Breast epithelium (tissue), 4 donors: ENCODE measurements at places on chromosomes 2 and 18.
A peak's percentile ranks its signal among the peaks of the same experiment; 100 is the strongest.

DNA sequence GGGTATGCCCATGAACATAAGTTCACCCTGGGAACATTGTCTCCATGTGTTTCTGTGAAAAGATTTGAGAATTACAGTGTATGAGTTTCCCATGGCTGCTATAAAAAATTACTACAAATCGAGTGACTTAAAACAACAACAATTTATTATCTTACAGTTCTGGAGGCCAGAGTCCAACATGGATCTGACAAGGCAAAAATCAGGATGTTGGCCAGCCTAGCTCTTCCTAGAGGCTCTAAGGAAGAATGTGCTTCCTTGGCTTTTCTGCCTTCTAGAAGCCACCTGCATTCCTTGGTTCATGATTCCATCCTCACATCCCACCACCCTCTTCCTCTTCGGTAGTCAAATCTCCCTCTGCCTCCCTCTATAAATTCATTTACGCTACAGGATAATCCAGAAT, 38.6 kb downstream of the FAM124B start:
- no peak for DNase-seq

- DNase-seq: no peak
Measured at GRCh38 chr2:6951046-6951445, 33.8 kb downstream of the RNF144A start.

DNA sequence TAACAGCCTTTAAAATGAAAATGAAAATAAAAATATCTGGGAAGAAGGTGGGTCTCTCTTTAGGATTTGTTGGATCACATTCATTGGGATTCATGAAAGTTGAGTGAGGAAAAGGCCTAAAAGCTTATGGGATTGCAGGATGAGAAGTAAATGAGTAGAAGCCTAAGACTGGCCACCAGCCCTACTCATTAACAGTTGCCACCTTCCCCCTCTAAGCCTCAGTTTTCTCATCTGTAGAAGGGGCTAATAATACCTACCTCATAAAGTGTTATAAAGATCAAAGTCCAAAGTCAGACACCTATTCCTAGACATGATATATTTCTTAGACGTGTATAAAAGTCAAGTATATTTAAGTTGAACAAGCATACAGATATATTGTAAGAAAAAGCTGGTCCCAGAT, 23.8 kb downstream of the RDH14 start:
- no peak for DNase-seq

GRCh38 chr2:20611077-20611843, 39.6 kb downstream of the HS1BP3 start:
- DNase-seq: peak; percentile 77

DNA sequence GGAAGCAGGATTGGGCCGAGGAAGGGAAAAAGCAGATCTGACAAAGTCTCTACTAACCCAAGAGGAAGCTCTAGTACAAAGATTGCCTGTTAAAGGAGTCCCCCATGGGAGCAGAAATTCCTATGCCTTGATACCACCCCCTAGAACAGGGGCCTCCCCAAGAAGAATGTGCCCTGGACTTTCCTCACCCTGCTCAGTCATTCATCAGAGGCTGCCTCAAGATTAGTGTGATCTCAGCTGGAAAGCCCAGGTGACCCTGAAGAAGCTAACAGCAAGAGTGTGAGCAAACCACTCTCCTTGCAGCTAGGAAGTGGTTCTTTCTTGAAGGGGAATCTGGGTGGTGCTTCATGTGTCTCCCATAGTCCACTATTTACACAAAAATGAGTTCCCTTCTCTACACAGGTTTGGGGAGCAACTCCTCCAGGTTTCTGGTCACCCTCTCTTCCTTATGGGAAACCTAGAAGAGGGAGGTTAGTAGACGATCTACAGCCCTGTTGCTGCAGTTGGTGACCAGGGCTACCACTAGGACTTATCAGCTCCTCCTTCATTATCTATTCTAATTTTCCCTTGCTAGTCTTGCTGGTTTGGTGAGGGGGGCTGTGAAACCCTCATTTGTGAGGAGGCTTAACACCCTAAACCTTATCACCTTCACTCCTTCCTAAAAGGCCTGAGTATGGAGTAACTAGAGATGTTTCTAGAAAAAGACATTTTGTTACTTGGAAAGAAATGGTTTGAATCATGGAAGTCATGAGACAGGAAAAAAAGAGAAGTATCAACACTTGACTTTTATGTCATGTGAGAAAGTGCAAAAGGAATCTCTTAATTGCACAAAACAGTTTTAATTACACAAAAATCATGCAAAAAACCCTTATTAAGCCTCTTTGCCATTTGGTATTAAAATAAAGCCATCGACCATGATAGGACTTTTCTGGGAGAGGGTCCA, 2.9 kb upstream of the WDR7 start:
- DNase-seq: no peak

- DNase-seq: no peak
Measured at GRCh38 chr2:2698182-2699120, 367.4 kb upstream of the MYT1L start.

DNA sequence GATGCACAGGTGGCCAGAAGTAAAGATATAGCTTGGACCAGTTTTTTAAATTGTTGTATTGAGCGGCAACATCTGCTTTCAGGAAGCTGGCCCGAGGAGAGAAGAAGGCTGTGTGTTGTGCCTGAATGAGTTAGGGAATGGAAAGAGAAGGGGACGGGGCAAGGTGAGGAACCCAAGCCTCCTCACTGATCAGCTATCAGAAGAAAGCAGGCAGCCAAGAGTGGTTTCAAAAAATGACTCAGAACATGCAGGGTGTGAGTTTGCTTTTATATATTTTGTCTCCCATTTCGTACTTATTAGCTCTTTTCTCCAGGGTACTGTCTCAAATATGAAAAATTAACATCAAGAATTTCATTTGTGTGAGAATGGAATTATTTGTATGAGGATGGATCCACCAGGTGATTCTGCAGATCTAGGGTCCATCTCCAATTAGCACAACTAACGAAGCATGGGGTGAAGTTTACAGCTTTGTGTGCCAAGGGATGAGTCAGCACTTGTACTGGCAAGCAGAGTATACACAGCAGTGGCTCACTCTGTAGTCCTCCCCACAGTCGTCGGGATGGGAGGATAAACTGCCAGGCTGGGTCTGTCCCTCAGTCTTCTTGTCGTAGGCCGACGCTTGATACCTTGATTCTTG, 175.7 kb downstream of the PIEZO2 start:
- DNase-seq: no peak

- DNase-seq: no peak
Measured at GRCh38 chr2:119011162-119011909, 69.3 kb downstream of the MARCO start.

DNA sequence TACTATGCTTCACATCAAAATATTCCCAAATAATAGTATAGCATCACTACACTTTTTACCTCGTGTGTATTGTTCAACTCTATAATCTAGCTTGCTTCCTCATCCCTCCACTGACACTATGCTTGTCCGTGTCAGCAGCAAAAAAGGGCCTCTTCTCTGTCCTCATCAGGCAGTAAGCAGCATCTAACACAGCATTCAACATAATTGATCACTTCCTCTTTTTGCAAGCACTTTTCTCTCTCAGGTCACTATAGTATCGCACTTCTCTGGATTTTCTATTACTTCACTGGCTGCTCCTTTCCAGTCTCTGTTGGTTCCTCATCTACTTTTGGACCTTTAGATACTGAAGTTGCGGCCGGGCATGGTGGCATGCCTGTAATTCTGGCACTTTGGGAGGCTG, 64.9 kb upstream of the ZSWIM2 start:
- no peak for DNase-seq

- no peak for DNase-seq
Measured at GRCh38 chr2:144983107-144983506, 463.2 kb upstream of the ZEB2 start.

- no peak for DNase-seq
Measured at GRCh38 chr2:47487498-47487875, 84.5 kb downstream of the MSH2 start.

DNA sequence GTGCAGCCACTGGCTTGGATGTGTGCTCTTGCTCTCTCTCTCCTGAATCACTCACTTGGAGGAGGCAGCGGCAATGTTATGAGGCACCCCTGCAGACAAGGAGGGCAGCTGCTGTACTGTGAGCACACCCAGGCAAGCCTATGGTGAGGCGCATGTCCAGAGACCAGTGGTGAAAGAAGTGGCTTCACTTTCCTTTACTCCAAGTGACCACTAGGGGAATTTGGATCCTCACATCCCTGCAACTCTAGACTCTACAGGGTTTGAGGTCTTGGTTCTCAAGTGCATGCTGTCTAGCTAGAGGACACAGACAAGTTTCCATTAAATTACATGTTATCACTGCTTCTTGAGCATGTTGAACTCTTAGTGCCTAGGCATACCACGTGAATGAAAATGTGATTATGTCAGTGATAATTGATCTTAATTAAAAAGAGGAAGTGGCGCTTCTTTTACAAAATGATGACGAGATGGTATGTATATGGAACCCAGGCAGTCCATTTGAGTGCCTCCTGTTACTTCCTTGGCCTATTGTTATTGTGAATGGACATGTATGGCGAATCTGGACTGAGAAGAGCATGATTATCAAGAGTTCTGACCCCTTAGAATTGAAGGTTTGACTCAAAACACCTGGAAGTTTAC, 181.0 kb upstream of the CDH2 start:
- no peak for DNase-seq

DNA sequence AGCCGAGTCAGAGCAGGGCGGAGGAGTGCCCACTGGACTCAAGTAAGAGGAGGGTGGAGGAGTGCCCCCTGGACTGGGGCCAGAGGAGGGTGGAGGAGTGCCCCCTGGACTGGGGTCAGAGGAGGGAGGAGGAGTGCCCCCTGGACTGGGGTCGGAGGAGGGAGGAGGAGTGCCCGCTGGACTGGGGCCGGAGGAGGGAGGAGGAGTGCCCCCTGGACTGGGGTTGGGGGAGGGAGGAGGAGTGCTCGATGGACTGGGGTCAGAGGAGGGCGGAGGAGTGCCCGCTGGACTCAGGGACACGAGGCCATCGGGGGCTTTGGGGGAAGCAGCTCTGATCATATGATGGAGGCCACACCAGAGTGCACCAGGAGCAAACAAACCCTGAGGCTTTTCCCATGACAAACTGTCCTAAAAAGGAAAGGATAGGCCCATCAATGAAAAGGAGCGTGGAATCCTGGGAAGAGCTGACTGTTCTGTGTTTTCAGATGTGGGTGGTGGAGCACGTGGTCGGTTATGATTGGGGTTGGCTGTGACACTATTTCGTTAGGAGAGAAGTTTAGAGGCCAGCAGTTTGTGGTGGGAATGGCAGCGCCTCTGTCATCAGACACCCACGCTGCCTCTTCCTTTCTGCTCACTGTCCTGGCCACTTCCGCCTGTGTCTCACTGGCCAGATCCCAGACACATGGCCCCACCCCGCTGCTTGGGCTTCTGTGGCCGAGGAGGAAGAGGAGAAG, 24.5 kb upstream of the HPCAL1 start:
- no peak for DNase-seq

- no peak for DNase-seq
Measured at GRCh38 chr18:48868468-48869466, 82.0 kb downstream of the SMAD7 start.

- DNase-seq: no peak
Measured at GRCh38 chr2:66574701-66575624, 140.0 kb downstream of the MEIS1 start.

DNA sequence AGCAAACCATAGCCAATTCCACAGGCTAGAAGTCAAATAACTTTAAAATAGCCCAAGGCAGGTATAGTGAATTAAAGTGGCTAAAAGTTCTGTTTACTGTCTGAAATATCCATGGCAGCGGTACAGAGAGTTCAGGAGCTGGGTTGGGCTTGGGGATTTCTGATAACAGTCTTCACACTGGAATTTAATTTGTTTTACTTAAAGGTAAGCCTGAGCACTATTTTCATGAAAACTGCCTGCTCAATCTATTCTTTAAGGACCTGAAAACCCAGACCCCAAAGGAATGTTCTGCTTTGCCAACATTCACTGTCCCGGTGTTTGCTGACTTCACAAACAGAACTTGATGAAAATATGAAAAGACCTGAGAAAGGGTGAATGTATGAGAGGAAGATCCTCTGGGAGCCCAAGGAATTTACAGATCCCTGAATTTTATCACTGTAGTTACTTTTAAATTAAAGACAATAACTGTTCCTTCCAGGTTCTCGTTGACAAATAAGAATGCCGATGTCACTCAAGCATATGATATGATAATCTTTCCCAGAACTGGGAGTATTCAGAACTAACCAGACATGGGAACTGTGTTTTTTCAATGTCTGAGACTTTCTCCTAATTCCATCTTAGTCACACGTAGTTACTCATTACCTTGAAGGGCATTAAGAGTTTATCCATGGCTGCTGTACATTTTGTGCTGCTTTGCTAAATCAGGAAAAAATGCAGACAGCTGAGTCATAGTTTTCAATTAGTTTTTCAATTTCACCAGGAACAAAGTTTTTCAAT, 28.3 kb upstream of the ITGB6 start:
- DNase-seq: no peak

GRCh38 chr2:100623033-100623715, 60.4 kb downstream of the PDCL3 start:
- DNase-seq: no peak

DNA sequence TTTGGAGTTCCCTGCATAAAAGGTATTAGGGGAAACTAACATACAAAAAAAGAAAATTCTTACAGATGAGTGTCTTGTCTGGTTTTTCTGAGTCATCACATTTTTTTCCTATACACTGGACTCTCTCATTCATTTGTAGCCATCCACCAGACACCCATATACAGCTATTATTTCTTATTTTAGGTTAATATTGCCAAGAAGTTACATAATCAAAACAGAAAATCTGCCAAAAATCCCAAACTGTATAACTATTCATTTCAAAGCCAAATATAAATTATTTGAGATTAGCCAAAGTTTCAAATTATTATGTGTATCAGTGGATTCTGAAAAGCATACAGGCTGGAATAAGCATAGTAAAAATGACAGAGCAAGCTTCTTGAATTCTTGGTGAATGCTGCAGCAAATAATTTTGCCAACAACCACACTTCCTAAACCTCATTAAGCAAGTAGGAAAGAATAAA, 191.2 kb downstream of the NCKAP5 start:
- no peak for DNase-seq

DNA sequence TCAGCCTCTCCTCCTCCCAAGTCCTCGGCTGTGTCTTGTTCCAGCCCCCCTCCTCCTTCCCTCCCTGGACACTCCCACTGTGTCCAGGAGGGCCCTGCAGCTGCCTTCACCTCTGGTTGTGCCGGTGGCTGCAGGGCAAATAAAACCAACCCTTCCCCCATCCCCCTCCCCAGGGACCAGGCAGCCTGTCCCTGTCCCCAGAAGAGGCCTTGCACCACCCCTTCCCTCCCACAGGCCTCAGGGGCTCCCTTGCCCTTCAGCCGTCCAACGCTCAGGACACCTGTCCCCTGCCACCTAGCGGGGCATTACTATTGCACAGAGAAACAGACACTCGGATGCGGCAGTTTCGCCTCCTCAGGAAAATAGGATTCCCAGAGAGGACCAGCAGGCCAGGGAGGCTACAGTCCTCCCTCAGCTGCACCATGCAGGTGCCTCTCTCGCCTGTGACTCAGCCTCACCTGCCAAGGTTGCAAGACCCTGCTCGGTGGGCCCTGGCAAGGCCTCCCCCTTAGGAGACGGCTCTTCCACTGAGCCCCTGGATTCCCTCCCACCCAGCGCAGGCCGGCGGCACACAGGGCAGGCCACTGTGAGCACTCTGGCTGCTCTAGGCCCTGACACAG, 5.5 kb upstream of the GPC1 start:
- DNase-seq: no peak

GRCh38 chr2:204177977-204178522, 241.5 kb downstream of the ICOS start:
- no peak for DNase-seq

- DNase-seq: no peak
Measured at GRCh38 chr2:12304564-12305171, 412.1 kb upstream of the TRIB2 start.
